ENCODE measurements at places on chromosomes 2 and 18.
A peak's percentile ranks its signal among the peaks of the same experiment; 100 is the strongest.

DNA sequence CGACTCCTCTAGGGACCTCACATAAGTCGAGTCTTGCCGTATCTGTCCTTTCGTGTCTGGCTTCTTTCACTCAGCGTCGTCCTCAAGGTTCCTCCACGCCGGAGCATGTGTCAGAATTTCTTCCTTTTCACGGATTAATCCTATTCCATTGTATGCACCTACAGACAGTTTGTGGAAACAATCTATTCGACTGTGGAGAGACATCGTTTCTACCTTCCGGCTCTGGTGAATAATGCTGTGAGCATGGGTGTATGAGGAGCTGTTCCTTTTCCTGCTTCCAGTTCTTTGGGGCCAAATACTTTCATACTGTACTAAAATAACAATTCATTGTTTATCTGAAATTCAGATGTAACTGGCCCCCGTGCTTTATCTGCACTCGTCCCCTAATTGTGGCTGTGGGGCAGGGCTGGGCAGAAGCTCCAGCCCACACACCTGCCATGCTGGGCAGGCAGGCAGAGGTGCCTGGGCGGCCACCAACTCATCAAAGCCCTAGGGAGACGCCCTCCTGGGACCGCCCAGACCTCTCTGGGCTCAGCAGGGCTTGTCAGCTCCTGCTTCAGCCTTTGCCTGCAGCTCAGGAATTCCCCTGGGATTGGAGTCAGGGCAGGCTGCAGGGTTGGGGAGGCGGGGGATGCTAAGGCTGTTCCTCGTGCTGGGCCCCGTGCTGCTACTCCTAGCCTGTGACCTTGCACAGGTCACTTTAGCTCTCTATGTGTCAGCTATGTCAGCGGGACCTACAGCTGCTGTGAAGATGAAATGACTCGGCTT is 14.5 kb downstream of the GPC1 start:
- DNase-seq = peak; percentile 56

- DNase-seq = no peak
These were observed 58.4 kb downstream of the SPIRE1 start for GRCh38 chr18:12599543-12599942.

DNA sequence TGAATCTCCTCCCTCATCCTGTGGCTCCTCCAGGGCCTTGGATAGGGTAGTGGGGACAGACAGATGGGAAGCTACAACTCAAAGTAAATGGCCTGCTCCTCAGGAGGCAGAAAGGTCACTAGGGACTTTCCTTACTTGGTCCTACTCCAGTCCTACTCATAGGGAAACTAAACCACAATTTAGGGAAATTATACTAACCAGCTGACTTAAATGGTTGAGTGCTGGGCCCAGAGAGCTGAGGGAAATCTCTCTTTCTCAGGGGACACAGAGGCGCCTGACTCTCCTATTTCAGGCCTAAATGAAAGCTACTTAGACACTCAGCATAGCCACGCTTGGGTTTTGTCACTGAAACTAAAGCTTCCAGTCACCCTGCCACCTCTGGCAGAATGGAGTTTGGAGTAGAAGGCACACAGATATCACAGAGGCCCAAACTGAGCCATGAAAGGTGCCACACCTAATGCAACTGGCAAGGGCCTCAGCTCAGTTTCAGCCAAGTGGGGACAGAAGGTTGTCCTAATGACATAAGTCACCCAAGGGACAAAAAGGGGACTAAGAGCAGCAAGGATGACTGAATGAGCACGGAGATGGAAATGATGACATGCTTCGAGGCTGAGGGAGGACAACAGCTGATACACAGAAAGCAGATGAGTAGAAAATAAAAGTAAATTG is 24.0 kb downstream of the CERKL start:
- no peak for DNase-seq

GRCh38 chr2:112623913-112624777 is 21.6 kb upstream of the SLC20A1 start:
- DNase-seq = peak; percentile 68

DNA sequence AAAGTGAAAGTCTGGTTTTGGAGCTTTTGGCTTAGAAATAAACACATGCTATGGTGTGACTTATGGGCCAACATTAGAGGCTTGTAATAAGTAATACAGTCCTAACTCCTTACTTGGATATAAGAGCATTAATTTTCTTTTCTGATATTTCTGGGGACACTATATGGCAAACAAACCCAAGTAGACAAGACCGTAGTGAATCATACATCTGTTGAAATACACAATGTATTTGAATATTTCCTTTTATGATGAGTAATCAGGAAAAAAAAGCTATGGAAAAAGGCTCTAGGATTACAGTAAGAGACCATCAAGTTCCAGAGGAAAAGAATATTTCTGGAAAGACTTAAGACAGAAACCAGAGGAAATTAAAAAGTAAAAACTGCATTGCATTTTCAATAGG is 146.0 kb upstream of the CYP26B1 start:
- peak; percentile 47 for DNase-seq

GRCh38 chr18:67354692-67355091 is 161.8 kb downstream of the DSEL start:
- DNase-seq = no peak

- no peak for DNase-seq
These were observed 402.5 kb upstream of the FAM98A start for GRCh38 chr2:34001557-34001956.

DNA sequence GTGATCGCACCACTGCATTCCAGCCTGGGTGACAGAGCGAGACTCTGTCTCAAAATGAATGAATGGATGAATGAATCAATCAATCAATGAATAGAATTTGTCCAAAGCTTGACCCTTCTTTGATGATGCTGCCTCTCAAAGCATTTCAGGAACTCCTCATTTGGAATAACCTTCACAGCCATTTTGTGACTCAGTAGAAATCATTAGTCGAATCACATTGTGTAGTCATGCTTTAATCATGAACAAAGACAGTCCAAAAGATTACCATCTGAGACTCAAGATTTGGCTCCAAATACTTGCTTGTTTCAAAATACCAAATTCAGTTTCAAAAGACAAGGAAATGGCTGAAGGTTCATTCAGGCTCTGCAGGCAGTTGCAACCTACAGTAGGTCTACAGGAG is 83.1 kb downstream of the VWA3B start:
- DNase-seq = no peak

DNA sequence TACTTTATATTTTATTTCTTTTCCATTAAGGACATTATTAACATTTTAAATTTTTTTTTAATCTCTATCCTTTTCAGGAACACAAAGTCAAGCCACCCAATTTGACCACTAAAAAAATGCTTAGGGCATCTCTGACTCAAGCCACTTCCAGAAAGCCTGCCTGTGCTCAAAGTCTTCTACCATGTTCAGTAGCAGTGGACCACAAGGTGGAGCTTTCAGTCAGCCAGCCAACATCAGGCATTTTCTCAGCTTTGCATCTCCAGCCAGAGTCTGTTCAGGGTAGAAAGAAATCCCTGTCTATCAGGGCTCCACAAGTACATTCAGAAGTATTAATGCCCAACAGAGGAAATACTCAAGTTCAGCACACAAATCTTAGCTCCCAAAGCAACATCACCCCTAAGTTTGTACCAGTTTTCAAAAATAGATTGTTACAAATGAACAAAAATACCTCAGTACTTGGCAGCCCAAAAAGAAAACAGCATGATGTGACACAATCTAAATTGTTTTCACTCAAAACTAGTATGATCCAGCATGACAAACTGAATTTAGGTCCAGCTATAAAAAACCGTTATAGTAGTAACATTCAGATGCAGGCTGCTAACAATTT is 37.6 kb downstream of the C18orf63 start:
- DNase-seq = peak; percentile 92

GRCh38 chr2:195562570-195563566 is 94.2 kb upstream of the SLC39A10 start:
- peak; percentile 33 for DNase-seq

DNA sequence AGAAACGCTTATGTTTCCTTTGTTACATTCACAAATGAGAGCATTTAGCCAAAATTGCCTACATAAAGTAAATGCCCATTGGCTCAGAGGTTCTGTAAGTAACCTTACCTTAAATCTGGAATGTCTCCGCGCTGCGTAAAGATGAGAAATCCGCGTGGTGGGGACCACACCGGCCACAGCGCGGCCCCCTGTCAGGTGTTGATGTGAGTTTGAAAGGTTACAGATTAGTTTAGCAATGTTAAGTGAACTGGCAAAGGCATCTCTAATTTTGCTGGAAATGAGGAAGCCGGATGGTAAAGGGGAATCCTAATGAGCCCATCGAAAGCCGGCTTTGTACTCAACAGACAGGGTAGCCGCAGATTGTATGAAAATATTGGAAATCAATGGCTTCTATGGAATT is 11.8 kb downstream of the SALL3 start:
- DNase-seq = no peak

GRCh38 chr2:126788652-126789051 is 110.0 kb upstream of the TEX51 start:
- no peak for DNase-seq

- peak; percentile 86 for DNase-seq
These were observed 25.5 kb upstream of the TUBB6 start for GRCh38 chr18:12282442-12283039.

- DNase-seq = no peak
These were observed 692 bp upstream of the POMC start for GRCh38 chr2:25169073-25169470.

DNA sequence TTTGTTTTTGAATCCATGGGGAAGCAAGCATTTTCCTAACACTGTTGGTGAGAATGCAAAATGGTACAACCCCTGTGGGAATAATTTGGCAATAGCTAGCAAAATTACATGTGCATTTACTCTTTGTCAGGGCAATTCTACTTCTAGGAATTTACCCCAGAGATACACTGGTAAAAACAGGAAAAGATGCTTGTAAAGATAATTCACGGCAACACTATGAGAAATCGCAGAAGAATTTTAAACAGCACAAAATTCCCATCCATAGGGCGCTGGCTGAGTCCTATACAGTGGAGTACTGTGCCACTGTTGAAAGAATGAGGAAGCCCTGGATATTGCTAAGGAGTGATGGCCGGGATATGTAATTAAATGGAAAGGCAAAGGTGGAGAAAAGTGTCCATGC is 75.8 kb downstream of the DGKD start:
- DNase-seq = no peak

GRCh38 chr2:2698182-2699120 is 367.4 kb upstream of the MYT1L start:
- DNase-seq = peak; percentile 1

GRCh38 chr18:30982285-30982992 is 60.1 kb downstream of the DSC3 start:
- no peak for DNase-seq

GRCh38 chr2:85647823-85648526 is 20.0 kb downstream of the SFTPB start:
- no peak for DNase-seq

GRCh38 chr2:11753452-11753885 is 7.0 kb downstream of the LPIN1 start:
- DNase-seq = no peak

All from choroid plexus epithelial cell (primary cell).